ENCODE measurements at places on chromosomes 6 and 20. TPM values are rescaled to one million over a fixed set of nuclear protein-coding genes. Genes with fewer than 3 reads are reported as not detected.

CHMP4B gene
- total RNA-seq: 39.9 TPM

WFDC5 gene
- total RNA-seq: not detected

GPX5 gene
- total RNA-seq: not detected

VIP gene
- total RNA-seq: 0.33 TPM

KLC4 gene
- 17.2 TPM for total RNA-seq

LCA5 gene
- total RNA-seq: 1.6 TPM

OPN5 gene
- total RNA-seq: not detected

VWA7 gene
- 0.09 TPM for total RNA-seq
